ENCODE measurements at places on chromosomes 3 and 15. TPM values are rescaled to one million over a fixed set of nuclear protein-coding genes. Genes with fewer than 3 reads are reported as not detected.

Gene DCLK3
- 0.14 TPM for total RNA-seq

Gene GRK7
- 0.13 TPM for total RNA-seq

Gene POLR2M
- total RNA-seq: 45.8 TPM

Gene TMEM158
- total RNA-seq: 0.32 TPM

Gene COLQ
- 3.8 TPM for total RNA-seq

Gene SYNPR
- total RNA-seq: 0.11 TPM

Gene CD200
- 3.4 TPM for total RNA-seq

Gene SLC28A1
- 0.84 TPM for total RNA-seq

Gene TLR9
- 0.43 TPM for total RNA-seq

Gene ANKUB1
- not detected for total RNA-seq

Gene RHCG
- not detected for total RNA-seq

Gene AP2M1
- 366 TPM for total RNA-seq

Gene GOLGA8Q
- 0.37 TPM for total RNA-seq

Gene SKOR1
- total RNA-seq: 0.16 TPM

Gene MYL3
- total RNA-seq: 7,099 TPM

Gene GOLGA6L4
- 1.6 TPM for total RNA-seq

Gene PAK6
- total RNA-seq: 10.1 TPM

Gene C2CD4B
- 4.4 TPM for total RNA-seq

Gene ONECUT1
- not detected for total RNA-seq

Gene CSPG5
- total RNA-seq: 0.23 TPM

Gene ABI3BP
- total RNA-seq: 96.6 TPM

Gene SLC51B
- total RNA-seq: not detected

Gene SH2D7
- not detected for total RNA-seq

Gene IGDCC3
- not detected for total RNA-seq

Gene NCKIPSD
- 9.8 TPM for total RNA-seq

Gene ZNF80
- not detected for total RNA-seq

Gene KNL1
- 1.9 TPM for total RNA-seq

Gene GOLGA8M
- total RNA-seq: 2.2 TPM

Gene SEMA3B
- total RNA-seq: 17.6 TPM

Gene IQCH
- total RNA-seq: 0.69 TPM

Gene SLC15A2
- 7.6 TPM for total RNA-seq

Gene FAM3D
- not detected for total RNA-seq

Gene DHFR2
- 1.6 TPM for total RNA-seq

Gene TEX9
- 0.92 TPM for total RNA-seq

Gene FBN1
- 22.5 TPM for total RNA-seq

Gene ACAN
- 0.02 TPM for total RNA-seq
